Caco-2 (cell line): ENCODE measurements at places on chromosomes 5 and 9. TPM values are rescaled to one million over a fixed set of nuclear protein-coding genes. Genes with fewer than 3 reads are reported as not detected.

DNA sequence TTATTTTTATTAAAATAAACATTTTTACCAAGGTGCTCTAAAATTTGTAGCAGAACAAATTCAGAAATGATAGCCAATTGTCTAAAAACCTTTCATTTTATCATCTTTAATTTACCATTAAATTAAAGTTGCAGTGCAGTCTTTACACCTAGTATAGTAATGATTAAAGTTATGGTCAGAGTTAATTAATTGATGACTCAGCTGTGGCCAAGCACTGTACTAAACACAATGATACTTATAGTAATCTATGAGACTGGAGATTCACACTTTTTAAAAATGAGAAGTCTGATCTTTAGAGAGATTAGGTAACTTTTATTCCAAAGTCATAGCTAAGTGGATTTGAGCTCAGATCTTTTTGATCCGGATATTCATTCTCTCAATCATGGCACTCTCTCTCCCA lies 621.1 kb upstream of the MEF2C start:
- no peak for DNase-seq
- H3K4me1 ChIP-seq: no peaks in the 10 kb centered on the region
- no peaks in the 10 kb centered on the region for H3K36me3 ChIP-seq
- H3K4me3 ChIP-seq: no peak overlapping the region
- no peak overlapping the region for H3K27ac ChIP-seq
- H3K27me3 ChIP-seq: no peaks in the 10 kb centered on the region

DNA sequence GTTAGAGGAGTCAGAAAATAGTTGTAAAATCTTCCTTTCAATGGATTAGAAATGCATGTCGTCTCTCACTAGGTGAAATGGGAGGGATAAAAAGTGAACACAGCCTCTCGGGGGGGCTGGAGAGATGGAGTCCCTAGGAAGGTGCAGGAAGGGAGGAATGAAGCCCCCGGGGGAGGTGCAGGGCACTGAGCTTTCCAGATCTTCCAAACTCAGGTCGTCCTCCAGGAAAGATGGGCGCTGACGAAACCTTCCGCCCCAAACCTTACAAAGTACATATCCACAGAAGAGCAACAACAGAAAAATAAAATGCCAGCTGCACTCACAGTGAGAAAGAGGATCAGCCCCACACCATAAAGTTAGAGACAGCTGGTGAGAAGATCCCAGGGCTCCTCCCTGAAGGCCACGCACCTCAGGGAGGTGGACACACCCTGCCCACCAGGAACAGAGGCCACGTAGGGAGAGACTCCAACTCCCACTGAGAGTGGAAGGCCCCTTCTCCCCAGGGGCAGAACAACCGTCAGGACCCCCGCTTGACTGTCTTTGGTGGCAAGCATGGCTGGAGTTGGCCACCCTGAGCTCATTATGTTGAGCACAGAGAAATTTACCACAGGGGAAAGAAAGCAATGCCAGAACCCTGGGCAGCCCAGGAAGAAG lies 174.3 kb downstream of the AUH start:
- no peak overlapping the region for H3K4me3 ChIP-seq
- no peaks in the 10 kb centered on the region for H3K36me3 ChIP-seq
- no peak overlapping the region for H3K27ac ChIP-seq

DNA sequence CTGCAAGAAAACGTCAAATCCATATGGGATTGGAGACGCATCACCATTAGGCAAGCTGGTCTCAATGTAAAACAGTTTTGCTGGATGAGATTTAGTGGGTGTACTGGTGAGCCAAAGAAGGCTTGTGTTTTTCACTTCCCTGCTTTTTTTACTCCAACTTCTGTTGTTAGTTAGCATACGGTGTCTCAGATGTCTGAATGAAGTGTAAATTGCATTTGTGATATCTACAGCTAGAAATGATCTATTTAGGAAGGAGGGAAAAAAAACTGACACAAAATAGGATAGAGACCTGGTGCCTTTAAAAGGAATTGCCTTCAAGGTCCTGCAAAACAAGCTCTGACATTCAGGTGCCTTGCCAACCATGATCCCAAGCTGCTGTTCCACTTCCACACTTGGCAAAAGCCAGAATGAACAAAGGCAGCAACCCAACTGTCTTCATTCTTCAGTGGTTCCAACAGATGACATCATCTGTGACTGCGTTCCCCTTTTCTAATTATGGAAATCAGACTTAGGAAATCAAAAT lies 104.2 kb upstream of the RAI14 start:
- H3K27ac ChIP-seq: no peak overlapping the region
- no peak overlapping the region for H3K4me3 ChIP-seq
- no peaks in the 10 kb centered on the region for H3K27me3 ChIP-seq
- no peaks in the 10 kb centered on the region; the same call in 1 of the 2 replicates for H3K36me3 ChIP-seq

- peak; percentile 90 for DNase-seq
- no peaks in the 10 kb centered on the region for H3K27me3 ChIP-seq
- peak within 1 kb of the TSS; percentile 75 for H3K4me3 ChIP-seq
These were observed at the start of gene KLF4 for GRCh38 chr9:107489687-107490605. TSS of gene KLF4 (minus strand) at chr9:107489769. CDS start at chr9:107489172, 597 bp downstream.

DNA sequence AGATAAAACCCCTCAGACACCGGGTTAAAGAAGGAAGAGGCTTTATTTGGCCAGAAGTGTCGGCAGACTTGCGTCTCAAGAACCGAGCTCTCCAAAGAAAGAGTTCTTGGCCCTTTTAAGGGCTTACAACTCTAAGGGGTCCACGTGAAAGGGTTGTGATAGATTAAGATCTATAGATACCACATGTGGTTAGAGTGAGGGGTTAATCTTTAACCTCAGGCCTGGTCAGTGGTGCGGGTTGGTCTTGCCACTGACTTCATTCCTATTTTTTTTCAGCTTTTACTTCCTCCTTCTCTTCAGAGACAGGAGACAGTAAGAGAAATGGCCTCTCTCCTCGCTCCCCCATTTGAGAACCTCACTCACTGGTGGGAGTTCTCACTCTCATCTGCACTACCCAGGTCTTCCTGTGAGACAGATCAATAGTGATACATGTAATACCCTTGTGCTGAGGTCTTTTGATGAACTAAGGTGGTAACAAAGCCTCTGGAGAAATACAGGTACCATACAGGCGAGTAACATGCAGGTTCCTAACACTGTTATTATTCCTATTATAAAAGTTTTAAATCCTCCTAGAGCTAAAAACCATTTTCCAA lies 52.4 kb upstream of the COX7C start:
- H3K4me3 ChIP-seq: no peak overlapping the region
- H3K27me3 ChIP-seq: no peaks in the 10 kb centered on the region
- peaks cover 11% of the 10 kb centered on the region for H3K4me1 ChIP-seq
- no peaks in the 10 kb centered on the region for H3K36me3 ChIP-seq

DNA sequence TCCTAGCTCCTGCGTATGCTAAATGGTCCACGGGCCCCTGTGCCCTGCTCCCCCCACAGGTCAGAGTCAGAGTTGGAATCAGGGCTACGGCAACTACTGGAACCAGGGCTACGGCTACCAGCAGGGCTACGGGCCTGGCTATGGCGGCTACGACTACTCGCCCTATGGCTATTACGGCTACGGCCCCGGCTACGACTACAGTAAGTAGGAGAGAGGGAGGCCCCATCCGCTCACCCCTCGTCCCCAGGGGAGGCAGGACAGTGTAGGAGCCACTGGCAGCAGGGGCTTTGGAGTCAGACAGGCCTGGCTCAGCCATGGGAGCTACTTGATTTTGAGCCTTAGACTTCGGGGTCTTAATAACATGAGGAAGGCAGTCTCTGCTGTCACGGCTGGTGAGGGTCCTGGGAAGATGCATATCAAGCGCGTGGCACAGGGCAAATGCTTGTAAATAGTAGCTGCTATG lies 5.8 kb downstream of the HNRNPAB start:
- no peak overlapping the region for H3K4me3 ChIP-seq
- peaks cover 9% of the 10 kb centered on the region; the same call in 1 of the 2 replicates for H3K4me1 ChIP-seq
- DNase-seq: no peak
- peaks cover 22% of the 10 kb centered on the region for H3K36me3 ChIP-seq
- peak overlapping the region; percentile 53 for H3K27ac ChIP-seq

Gene SPATA9
- 0.34 TPM in 1 of 2 replicates, not detected in the other for total RNA-seq

Gene HTR1A
- not detected in 2 replicates for total RNA-seq

Gene AK8
- total RNA-seq: 0.88 and 1.0 TPM in 2 replicates
